Hematopoietic multipotent progenitor cell treated with erythropoietin and hydrocortisone succinate and interleukin-3 and kit ligand, for 17 days (in vitro differentiated cells): ENCODE measurements at places on chromosomes 3 and 15.
A peak's percentile ranks its signal among the peaks of the same experiment; 100 is the strongest.

DNA sequence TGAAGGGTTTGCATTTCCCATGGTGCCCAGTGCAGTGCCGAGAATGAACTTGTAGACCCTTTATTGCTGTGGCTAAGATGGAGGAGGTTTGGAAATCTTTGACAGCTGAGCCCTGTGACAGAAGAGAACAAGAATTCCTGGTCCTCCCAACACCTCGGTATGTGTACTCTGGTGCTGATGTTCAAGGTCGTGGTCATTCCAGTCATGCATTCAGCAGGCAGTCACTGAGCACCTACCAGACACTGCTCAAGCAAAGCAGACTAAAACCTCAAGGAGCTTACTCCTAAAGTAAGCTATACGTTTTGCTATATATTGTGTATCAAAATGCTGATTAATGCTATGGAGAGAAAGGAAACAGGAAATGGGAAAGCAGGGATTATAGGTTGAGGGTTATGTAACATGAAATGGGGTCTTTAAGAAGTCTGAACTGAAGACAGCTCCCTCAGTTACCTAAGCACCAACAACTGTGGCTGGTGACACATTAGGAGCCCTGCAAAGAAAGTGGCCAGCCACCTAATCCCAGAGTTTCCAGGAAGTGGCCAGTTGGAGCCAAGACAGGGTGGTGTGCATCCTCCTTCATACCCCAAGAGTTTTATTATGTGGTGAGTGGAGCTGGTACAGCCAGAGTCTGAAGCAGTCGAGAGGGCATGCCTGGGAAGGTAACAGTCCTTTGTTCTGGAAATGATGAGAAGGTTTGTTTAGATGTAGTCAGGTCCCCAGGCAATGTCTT lies 65.0 kb downstream of the CCNL1 start:
- DNase-seq = no peak

DNA sequence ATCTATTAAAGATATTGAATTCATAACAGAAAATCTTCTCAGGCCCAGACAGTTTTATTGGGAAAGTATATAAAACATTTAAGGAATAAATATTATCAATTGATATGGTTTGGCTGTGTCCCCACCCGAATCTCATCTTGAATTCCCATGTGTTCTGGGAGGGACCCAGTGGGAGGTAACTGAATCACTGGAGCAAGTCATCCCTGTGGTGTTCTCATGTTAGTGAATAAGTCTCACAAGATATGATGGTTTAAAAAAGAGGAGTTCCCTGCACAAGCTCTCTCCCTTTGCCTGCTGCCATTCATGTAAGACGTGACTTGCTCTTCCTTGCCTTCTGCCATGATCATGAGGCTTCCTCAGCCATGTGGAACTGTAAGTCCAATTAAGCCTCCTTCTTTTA lies 160.5 kb downstream of the ANO10 start:
- DNase-seq = no peak

GRCh38 chr15:59434481-59434880 lies 3.5 kb upstream of the FAM81A start:
- no peak for DNase-seq

- no peak for DNase-seq
Measured at GRCh38 chr15:56988219-56988618, 69.8 kb downstream of the TCF12 start.

DNA sequence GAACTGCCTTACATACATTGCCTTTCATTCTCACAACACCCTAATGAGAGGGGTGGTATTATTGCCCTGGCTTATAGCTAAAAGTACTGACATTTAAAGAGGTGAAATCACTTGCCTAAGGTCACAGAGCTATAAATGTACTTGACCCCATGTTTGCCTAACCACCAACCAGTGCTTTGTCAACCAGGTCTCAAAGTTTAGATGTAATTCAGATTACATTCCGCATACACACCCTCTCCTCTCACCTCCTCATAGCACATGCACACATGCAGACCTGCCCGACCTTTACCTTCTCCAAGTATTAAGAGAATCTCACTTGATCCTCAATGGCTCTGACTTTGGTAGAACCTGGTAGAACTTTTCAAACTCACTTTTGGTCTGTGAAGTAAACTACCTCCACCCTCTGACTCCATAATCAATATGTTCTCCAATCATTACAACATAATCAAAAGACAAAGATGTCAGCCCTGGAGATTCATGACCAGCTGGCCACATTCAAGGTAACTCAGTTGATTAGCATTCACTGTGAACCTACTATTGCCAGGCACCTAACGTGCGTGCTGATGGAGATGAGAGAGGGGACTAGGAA lies 63.2 kb upstream of the HES1 start:
- DNase-seq = no peak

- DNase-seq = no peak
Measured at GRCh38 chr3:9452417-9452816, 55.0 kb downstream of the SETD5 start.

- DNase-seq = no peak
Measured at GRCh38 chr15:95168152-95168551, 936.8 kb downstream of the MCTP2 start.

- no peak for DNase-seq
Measured at GRCh38 chr3:48562367-48563095, 1.1 kb downstream of the UCN2 start.

DNA sequence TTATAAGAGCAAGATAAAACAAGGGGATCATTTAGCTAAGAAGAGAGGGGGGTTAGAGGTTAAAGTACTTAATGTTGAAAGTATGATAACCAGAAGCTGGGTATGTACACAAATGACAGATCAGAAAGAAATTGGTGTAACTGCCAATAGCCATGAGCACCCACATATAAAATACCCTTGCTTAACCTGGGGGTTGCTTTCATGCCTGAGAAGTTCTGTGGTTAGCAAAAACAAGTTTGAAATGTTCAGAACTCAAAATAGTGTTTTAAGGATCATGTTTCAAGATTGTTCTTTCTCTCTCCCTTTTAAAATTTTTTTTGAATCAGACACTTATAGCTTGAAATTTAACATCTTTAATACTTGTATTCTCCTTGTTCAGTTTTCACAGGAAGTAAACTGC lies 321.4 kb upstream of the GBE1 start:
- DNase-seq = no peak

DNA sequence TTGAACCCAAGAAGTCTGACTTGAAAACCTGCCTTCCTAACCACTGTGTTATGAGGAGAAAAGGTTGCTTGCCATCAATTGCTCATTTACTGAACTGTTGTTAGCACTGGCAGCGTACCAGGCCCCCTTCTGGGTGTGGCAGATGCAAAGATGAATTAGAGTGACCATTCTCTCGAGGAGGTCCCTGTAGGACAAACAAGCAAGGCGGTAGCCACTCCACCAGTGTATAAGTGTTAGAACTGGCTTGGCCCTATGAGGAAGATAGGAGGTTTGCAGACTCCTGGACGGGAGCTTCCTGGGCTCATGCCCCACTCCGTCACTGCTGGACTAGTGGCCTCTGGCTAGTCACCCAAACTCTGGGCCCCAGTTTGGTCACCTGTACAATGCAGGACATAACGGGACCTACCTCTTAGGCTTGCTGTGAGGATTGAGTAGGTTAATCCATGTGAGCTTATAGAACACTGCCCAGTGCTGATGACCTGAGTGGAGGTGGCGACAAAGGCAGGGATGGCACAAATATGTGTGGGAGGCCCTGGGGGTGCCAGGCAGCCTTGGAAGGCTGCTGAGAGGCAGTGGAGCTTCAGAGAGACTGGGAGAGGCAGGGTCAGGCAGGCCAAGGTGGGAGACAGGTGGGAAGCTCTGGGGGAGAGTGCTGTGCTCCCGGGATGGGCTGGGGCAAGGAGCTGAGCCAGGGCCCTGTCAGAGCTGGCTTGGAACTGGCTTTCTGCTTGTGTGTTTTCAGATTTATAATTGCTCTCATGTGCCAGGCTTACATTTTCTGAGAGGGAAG lies 145.9 kb downstream of the DNAJB8 start:
- DNase-seq = no peak

DNA sequence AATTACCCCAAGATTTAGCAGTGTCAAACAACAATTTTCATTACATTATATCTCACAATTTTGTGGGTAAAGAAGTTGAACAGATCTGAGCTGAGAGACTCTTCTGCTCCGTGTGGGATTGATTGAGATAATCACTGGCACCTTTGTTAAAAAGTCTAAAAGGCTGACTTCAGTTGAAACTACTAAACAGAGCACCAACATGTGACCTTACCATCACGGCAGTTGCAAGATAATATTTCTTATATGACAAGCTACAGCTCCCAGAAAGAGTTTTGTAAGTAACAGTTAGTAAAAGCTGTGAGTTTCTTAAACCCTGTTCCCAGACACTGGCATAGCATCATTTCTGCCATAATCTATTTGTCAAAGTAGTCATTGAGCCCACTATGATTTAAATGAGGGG lies 25.0 kb downstream of the CGGBP1 start:
- peak; percentile 45 for DNase-seq

DNA sequence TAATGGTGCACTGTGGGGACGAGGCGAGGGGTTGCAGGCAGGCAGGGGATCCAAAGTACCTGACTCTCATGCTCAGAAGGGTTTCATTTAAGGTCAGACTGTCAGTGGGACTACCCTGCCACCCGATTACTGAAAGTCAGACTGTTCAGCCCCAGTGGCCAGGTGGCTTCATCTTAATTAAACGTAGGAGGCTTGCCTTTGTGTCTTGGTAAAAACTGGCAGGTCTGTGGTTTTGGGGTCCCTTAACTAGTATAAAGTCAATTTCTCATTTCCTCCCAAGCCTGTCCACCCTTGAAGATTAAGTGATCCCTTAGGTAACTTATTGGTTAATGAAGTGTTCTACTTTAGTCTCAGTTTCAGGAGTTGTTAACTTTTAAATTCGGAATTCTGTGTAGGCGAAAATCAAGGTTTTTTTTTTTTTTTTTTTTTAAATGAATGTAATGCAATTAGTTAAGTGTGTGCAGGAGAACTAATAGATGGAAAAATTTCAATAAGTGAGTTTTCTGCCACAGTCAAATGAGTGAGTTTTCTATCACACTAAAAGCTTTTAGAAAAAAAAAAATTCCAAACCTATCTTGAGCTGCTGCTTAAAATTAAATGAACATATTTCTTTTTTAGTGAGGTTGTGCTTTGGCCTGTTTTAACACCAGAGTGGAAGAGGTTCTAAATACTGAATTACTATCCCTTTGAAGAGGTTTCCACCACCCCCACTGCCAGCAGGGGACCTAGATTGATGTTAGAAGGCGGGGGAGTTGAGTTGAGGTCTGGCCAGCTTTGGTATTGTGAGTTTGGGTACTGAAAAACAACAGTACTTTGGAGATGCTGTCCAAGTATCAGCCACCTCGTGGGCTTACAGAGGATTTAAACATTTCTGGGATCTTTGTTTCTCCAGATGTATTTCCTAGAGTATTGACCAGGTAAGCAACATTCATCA lies 15.2 kb downstream of the ITPR1 start:
- no peak for DNase-seq
